ENCODE measurements at places on chromosomes 5 and 9.

DNA sequence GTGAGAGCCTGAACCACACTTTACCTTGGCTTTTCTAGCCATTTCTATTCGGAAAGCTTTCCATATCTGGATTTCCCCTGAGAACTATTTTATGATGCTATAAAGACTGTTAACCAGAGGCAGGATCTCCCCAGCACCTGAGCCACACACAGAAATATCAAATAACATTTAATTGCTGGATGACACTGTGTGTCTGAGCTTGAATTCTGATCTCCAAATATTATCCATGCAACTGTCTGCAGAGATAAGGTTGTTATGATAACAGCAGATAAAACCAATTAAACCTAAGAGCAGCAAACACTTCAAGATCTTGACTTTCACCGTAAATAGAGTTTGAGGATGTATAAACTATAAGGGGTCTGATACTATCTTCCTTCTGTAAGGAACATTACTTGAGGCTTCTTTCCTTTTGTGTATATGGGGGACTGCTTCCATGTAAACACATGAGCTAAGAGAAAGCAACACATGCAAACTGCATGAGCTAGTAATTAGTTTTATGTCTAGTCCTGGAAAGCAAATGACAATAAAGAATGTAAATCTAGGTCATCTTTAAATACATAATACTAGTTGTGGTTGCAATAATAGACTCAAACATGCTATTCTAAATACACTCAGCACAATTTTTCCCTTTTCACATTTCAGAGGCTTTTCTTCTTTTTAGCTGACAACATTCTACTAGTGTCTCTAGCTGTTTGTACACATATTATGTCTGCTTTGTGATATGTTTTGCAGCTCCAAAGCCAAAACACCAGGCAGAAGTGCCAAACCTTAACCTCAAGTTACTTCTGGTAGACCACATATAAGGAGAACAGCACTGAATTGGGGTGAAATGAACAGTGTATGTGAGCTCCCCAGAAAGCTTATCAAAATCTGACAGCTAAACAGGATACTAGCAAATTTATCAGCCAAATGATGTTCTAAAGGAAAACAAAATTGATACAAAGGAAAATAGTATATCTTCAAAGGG lies 136.5 kb downstream of the EFNA5 start:
- no peak for DNase-seq

GRCh38 chr5:136082390-136083193 lies 50.1 kb upstream of the SMAD5 start:
- no peak for DNase-seq

DNA sequence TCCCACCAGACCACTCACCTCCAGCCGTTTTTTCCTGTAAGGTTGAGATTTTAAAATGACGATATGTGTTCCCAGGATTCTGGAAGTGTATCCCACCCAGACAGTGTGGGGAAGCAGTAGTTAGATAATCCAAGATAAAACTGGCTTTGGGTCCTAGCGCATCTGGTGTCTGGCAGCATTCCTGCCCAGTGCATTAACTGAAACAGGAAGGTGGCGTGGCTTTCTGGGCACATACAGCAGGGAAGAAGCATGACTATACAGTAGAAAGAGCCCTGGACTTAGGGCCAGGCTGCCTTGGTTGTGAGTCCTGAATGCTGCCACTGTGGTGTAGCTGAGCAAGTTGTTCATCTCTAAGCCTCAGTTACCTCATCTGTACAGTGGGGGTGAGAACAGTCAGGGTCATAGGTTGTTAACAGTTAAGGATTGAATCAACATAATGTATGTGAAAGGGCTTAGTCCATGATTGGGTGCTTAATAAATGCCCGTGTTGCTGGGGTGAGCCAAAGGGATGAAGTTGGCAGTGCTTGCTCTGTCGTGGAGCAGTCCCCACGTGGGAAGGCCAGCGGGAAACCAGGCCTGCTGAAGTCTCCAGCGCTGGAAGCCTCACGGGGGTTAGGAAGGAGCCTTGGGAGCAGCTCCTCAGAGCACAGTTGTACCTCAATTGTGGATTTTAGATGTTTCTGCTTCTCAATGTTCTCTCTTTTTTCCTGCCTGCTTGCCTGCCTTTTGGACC lies 18.0 kb downstream of the CLTA start:
- DNase-seq, result no peak

GRCh38 chr5:91288118-91288916 lies 94.8 kb downstream of the ARRDC3 start:
- peak; percentile 33 for DNase-seq

DNA sequence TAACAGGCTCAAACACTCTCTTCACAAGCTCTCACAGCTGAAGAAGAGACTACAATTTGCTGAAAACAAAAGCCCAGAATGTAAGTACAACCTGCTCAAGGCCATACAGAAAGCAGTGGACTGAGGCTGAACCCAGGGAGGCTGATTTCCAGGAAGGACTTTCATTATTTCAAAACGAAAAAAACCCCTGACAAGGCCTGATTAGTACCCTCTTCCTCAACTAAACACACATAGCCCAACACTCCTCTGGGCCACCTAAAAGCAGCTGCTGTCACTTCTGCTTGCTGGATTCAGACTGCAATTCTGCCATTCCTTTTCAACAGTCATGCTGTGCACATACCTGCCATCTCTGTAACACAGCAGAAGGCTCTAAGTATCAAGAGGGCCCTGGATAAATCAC lies 18.2 kb downstream of the NRG2 start:
- no peak for DNase-seq

DNA sequence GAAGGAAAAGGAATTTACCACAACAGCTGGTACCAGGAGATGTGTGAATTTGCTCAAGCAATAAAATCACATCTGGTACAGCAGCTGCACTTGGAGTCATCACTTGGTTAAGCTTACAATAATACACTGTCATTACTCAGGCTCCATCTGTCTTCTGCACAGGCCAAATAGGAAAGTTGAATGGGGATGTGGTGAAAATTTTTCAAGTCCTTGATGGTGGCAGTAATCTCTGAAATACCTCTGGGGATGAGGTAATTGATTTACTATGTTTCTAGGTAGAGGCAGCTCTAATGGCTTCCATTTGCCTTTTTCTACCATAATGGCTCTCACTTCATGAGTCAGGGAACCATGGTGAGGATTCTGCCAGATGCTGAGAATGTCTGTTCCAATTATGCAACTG lies 206.8 kb upstream of the ATP10B start:
- no peak for DNase-seq

GRCh38 chr5:57417971-57418370 lies 64.6 kb downstream of the ACTBL2 start:
- DNase-seq, result no peak

- no peak for DNase-seq
Measured at GRCh38 chr9:21696411-21696871, 106.0 kb upstream of the MTAP start.

GRCh38 chr9:27194401-27195091 lies 85.5 kb downstream of the TEK start:
- DNase-seq, result peak; percentile 66

- DNase-seq, result no peak
Measured at GRCh38 chr5:102986074-102986473, 133.9 kb downstream of the GIN1 start.
